MCF 10A (cell line): ENCODE measurements at places on chromosomes 7 and 10.

DNA sequence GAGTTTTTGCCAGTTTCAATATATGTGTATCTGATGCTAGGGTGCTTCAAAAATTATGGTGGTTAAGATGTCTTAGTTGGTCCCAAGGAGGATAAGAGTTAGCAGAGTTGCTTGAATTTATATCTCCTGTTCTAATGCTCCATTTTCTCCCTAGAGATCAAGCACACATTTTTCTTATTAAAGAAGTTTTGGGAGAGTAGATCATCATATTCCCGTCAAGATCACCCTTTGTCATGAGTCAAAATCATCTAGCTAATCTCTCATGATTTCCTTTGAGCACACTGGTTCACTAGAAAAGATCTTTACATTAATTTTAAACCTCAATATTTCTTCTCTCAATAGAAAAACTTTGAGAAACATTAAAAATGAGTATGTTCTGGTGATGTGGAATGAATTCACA is 429.9 kb upstream of the SEMA3A start:
- DNase-seq, result no peak

DNA sequence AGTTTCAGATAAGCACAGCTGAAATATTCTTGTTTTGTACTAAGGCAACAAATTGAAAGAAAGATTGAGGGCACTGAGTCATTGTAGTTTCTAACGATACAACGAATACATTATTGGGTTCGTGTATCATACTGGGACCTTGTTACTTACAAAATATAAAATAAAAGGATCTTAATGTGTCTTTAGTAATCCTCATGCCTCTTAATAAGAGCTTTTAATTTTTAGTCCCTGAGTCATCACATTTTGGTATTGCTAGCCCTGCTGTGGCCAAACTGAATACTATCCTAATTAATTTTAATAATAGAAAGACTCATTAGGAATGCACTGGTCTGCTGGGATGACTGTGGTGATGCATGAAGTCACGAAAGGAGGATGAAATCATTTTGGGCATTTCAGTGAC is 309.7 kb downstream of the EXOC4 start:
- no peak for DNase-seq

- no peak for DNase-seq
Measured at GRCh38 chr10:69153227-69153626, 26.8 kb upstream of the SUPV3L1 start.

DNA sequence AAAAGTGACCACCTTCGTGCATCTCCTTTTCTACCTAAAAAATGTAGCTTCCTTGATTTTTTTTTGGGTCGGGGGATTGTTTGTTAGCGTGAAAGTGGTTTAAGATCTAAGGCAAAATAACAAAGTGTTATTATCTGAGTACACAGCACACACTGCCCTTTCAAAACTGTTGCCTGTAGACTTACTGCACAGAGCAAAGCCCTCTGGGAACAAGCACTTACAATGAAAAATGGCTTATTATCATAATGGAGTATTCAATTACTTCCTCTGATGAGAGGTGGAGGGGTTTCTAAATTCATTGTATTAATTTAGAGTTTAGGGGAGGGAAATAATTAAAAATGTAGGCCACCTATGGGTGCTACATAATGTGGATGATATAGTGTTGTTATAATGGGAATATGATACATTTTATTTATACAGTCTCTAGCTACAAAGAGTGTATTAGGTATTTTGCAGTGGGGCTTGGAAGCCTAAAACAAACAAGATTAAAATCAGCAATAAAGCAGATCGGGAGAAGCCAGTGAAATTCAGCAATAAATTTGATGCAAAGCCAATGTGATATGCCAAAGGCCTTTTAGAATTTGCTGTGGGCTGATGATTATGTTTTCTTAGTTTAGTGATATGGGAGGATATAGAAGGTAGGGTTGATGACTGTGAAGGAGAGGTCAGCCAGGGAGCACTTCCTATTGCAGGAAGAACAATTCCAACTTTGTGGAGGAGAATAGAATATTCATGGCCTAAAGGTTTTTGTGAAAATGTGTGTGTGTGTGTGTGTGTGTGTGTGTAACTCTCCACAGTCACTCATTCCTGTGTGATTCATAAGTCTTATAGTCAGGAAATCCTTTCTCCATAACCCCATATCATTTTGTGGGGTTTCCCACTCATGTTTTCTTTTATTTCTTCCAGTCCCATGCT is 17.7 kb upstream of the EXOC4 start:
- no peak for DNase-seq

DNA sequence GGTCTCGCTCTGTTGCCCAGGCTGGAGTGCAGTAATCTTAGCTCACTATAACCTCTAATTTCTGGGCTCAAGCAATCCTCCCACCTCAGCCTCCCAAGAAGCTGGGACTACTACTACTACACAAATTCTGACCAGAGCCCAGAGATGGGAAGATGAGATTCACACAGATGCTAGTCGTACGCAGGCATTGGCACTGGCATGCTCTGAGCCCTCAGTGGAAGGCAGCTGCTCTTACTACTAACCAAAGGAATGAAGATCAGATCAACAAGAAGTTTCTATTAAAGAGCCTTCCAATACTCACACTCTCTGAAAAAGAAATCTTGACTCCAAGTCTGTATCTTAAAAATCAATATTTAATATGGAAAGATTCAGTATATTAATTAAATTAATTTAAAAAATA is 10.7 kb downstream of the GDF2 start:
- DNase-seq, result no peak

DNA sequence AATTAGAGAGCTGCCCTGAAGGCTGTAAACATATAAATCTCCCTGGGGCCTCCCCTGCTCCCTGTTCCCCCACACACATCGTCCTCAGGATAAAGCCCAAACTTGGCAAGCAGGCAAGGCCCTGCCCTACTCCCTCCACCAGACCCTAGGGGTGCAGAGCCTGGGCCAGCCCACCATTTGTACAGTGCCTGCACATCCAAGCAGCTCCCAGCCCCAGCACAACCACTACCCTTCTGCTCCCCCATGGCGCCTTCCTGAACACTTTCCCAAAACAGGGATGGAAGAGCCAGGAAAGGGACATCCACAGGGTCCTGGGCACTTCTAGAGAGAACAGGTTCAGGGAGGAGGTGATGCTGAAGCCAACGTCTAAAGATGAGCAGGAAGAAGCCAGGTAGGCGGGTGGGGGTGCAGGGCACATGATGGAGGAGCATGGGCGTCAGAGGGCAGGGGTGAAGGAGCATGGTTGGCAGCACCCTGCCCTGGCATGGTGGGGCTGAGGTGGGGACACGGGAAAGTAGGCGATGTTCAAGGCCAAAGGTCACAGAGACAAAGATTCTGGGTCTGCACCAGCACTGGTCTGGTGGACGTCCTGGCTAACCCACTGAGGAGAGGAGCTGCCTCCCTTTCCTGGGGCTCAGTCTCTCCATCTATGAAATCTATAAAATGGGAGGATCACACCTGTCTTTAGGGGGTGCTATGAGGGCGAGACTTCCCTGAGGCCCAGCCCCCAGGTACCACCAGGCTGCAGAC is 140.6 kb downstream of the ARHGAP22 start:
- no peak for DNase-seq

- peak; percentile 33 for DNase-seq
Measured at GRCh38 chr7:146175716-146176115, 59.1 kb downstream of the CNTNAP2 start.

- no peak for DNase-seq
Measured at GRCh38 chr10:13068071-13068470, 31.9 kb upstream of the OPTN start.

DNA sequence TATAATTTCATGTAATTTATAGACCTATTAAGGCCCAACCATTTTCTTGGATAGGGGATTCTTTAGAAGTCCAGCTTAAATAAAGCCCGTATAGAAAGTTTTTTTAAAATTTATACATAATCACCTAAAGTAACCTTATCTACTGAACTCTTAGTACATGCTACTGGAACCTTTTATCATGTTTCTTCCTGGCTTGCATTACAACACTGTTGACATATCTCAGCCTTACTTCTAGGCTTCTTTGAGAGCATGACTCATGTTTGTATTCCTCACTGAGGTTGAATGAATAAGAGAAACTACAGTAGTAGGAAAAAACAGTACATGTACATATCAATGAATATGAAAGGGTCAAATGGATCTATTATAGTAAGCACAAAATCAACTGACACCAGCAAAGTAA is 8.2 kb upstream of the MAGI2 start:
- DNase-seq, result peak; percentile 27

GRCh38 chr10:119769886-119770285 is 44.0 kb downstream of the INPP5F start:
- peak; percentile 61 for DNase-seq

DNA sequence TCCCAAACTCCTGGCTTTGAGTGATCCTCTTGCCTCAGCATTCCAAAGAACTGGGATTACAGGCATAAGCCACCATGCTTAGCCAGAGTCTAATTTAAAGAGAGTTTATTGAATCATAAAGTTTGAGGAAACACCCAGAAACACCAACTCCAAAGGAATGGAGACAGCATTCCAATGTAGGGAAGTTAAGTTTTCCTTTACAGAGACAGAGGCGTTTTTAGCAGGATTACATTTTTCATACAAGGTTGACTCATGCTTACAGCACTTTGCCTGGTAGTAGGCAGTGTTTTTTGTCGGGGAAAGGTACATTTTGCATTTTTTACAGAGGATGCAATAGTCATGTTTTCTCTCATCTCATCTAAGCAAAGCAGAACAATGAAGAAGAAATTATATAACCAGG is 18.9 kb upstream of the OPN4 start:
- no peak for DNase-seq

DNA sequence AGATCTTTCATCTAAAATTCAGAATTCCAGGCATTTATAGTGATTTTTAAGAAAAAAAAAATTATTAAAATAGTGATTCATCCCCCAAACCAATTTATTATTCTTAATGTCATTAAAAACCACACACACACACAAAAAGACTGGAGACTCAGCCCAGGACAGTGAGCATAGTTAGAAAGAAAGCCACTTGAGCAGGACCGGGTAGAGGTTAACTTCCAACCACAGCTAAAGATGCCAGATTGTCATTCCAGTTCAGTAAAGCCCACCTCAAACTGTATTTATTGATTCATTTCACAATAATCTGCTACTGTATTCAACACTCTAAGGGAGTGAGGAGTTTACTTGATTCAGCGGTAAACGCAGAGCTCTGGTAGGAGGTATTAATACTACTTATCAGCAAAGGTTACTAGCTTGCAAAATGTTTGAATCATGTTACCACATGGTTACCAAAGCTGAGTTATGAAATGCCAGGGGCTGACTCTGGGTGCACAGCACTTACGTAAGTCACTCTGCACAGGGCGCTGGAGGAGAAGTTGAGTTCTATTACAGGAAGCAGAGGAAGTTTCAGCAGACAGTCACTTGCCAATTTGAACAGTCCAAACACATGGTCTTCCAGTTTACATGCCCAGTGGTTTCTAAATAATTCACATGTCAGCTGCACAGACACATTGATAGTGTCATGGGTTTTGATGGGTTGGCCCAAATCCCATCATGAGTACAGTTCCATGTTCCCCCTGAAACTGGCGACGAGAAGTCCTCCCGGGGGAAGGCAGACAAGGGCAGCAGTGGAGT is 64.6 kb downstream of the KLF6 start:
- peak; percentile 95 for DNase-seq

- DNase-seq, result peak; percentile 81
Measured at GRCh38 chr10:119737823-119738222, 12.0 kb downstream of the INPP5F start.

GRCh38 chr7:91993976-91994375 is 53.3 kb downstream of the AKAP9 start:
- no peak for DNase-seq

DNA sequence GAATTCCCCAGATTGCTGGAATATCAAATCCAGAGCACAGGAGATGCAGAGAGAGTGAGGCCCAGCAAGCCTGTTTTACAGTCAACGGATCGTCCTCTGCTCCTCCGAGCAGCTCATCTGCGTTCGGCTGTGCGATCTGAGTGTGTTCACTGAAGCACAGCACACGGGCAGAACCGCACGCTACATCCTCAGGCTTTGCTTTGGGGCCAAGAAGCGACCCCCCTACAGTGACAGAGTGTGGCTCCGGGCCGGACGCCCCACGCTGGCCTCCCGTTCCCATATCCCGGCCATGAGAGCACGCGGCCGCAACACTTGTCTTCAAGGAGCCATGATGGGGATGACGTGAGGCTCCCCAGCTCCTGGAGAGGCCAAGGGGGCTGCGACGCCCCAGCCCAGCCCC is 431.4 kb downstream of the DNAJB6 start:
- DNase-seq, result no peak

DNA sequence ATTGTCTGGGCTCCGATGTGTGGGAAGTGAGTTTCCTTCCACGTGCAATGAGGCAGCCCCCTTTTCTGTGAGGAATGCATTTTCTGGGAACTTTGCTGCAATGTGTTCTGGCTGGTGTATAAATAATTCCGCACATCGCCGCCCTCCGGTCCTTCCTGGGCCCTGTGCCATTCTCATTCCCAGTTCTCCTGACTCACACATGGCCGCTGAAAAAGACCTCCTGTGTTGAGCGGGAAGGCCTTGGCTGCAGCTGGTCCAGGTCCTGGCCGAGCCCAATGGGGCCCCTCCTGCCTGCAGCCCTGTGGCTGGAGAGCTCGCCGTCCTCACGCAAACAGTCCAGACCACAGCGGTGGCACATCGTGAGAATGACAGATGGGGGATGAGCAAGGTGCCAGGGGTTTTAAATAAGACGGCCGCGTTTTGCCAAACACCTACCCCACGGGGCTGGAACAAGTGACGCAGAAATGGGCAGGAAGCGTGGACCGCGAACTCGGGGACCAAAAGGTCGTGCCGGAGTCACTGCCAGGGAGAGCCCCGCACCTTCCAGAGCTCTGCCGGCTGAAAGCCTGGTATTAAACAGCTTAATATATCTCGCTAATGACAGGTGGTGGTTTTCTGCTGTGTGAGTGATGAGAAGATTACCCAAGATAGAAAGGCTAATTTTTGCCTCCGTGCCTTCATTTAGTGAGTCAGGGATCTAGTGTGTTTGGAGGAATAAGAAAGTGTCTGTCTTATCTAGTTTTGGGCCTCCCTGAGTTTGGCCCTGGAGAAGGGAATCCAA is 37.0 kb downstream of the FAM20C start:
- DNase-seq, result no peak

GRCh38 chr7:69411018-69411417 is 187.3 kb upstream of the AUTS2 start:
- no peak for DNase-seq

DNA sequence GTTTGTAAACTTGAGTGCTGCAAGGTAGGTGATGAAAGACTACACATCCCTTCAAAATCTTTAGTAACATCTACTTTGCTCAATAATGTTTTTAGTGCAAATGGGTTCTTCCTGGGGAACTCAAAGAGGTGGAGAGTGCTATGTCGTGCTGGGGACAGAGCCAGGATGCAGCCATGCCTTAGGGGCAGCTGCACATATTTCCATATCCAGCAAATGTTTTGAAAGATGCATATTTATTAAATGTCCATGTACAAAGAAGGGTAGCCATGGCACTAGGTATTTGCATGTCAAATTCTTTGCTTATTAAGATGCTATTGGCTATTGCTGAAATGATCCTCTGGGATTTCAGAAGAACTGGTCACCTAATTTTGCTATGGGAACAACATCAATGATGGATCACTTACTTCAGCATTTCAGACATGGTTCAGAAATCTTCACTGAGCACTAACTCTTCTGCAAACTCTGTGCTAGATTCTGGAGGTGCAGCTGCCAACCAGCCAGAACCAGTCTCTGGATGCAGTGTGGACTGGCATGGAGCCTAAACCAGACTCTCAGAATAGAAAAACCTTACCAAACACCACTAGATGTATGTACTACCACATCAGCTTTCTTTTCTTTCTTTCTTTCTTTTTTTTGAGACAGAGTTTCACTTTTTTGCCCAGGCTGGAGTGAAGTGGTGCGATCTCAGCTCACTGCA is 31.7 kb upstream of the DNMBP start:
- peak; percentile 31 for DNase-seq
